ENCODE measurements at places on chromosomes 3 and 15. TPM values are rescaled to one million over a fixed set of nuclear protein-coding genes. Genes with fewer than 3 reads are reported as not detected.

- H3K4me1 ChIP-seq: no peaks in the 10 kb centered on the region
- no peak overlapping the region for H3K27ac ChIP-seq
- no peak for DNase-seq
These were observed 348.0 kb upstream of the EPHA6 start for GRCh38 chr3:96466441-96466840.

- no peaks in the 10 kb centered on the region for H3K4me1 ChIP-seq
- peaks cover 3% of the 10 kb centered on the region for H3K27me3 ChIP-seq
These were observed 330.1 kb downstream of the ARPP21 start for GRCh38 chr3:35969406-35969805.

- DNase-seq: no peak
- H3K36me3 ChIP-seq: no peaks in the 10 kb centered on the region
- H3K27me3 ChIP-seq: no peaks in the 10 kb centered on the region
- H3K27ac ChIP-seq: no peak overlapping the region
- H3K4me1 ChIP-seq: no peaks in the 10 kb centered on the region
These were observed 13.0 kb downstream of the TMEM44 start for GRCh38 chr3:194620196-194620595.

The SNX22 gene
- 0.07 TPM for polyA plus RNA-seq

The FBN1 gene
- 159 TPM for polyA plus RNA-seq

The CDV3 gene
- 168 TPM for polyA plus RNA-seq

The SRGAP3 gene
- polyA plus RNA-seq: 6.2 TPM

DNA sequence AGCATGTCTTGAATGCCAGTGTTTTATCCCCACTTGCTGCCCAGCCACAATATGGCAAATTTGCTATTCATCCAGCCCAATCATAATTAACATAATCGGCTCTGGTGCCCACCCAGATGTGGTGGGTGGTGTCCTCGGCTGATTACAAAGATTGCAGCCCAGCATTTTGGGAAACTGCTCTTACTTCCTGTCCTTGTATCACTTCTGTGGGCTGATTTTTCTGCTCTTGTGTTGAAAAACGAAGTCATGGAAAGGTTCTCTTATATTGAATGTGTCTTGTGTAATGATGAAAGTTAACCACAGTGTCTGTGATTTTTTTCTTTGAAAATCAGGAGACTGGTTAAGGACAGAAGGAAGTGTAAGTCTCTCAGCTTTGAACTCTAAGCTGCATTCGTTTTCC is 141.7 kb downstream of the CACNA2D3 start:
- no peaks in the 10 kb centered on the region for H3K36me3 ChIP-seq
- no peak overlapping the region for H3K4me3 ChIP-seq
- no peak for DNase-seq
- no peaks in the 10 kb centered on the region for H3K4me1 ChIP-seq
- H3K27ac ChIP-seq: no peak overlapping the region
- H3K27me3 ChIP-seq: no peaks in the 10 kb centered on the region

DNA sequence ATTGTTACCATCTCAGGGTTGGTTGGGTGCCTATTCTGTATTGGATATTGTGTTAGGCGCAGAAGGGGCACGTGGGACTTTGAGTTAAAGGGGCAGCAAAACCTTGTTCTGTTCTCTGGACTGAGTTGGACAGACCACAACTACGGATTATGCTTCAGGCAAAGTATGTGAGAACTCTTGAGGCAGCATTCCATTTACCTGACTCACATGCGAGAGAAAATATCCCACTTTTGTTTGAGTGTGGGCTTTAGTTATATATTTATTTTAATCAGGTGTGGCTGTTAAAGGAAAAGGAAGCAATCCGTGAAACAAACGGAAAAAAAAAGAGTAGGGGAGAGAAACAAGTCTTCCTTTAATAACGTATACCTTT is 627 bp upstream of the PLS1 start:
- H3K27me3 ChIP-seq: no peaks in the 10 kb centered on the region
- DNase-seq: no peak
- H3K4me1 ChIP-seq: no peaks in the 10 kb centered on the region

GRCh38 chr15:40235201-40235885 is 3.5 kb upstream of the PAK6 start:
- no peak overlapping the region for H3K27ac ChIP-seq
- no peak for DNase-seq
- H3K36me3 ChIP-seq: no peaks in the 10 kb centered on the region
- H3K4me3 ChIP-seq: no peak overlapping the region
- no peaks in the 10 kb centered on the region for H3K27me3 ChIP-seq
- no peaks in the 10 kb centered on the region for H3K4me1 ChIP-seq

The CCR2 gene
- polyA plus RNA-seq: 0.40 TPM

- H3K4me1 ChIP-seq: no peaks in the 10 kb centered on the region
- no peak overlapping the region for H3K27ac ChIP-seq
- H3K27me3 ChIP-seq: no peaks in the 10 kb centered on the region
- DNase-seq: no peak
These were observed 15.7 kb upstream of the ESYT3 start for GRCh38 chr3:138418601-138419206.

The FBXW12 gene
- 0.33 TPM for polyA plus RNA-seq

GRCh38 chr3:18185624-18186023 is 239.5 kb downstream of the SATB1 start:
- H3K4me3 ChIP-seq: no peak overlapping the region
- no peaks in the 10 kb centered on the region for H3K36me3 ChIP-seq
- no peak for DNase-seq
- H3K27me3 ChIP-seq: no peaks in the 10 kb centered on the region

DNA sequence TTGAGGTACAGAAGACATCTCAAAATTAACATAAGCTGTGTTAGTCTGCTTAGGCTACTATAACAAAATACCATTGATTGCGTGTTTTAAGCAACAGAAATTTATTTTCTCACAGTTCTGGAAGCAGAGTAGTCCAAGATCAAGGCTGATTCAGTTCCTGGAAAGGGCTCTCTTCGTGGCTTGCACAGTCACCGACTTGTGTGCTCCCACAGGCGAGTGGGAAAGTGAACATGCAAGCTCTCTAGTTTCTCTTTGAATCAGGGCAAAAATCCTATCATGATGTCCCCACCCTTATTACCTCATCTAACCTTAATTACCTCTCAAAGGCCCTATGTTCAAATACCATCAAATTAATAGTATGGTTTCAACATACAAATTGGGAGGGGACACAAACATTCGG is 505.9 kb downstream of the ZIC1 start:
- H3K27ac ChIP-seq: no peak overlapping the region
- no peaks in the 10 kb centered on the region for H3K36me3 ChIP-seq
- no peaks in the 10 kb centered on the region for H3K4me1 ChIP-seq
- DNase-seq: no peak
- H3K27me3 ChIP-seq: no peaks in the 10 kb centered on the region
- no peak overlapping the region for H3K4me3 ChIP-seq

DNA sequence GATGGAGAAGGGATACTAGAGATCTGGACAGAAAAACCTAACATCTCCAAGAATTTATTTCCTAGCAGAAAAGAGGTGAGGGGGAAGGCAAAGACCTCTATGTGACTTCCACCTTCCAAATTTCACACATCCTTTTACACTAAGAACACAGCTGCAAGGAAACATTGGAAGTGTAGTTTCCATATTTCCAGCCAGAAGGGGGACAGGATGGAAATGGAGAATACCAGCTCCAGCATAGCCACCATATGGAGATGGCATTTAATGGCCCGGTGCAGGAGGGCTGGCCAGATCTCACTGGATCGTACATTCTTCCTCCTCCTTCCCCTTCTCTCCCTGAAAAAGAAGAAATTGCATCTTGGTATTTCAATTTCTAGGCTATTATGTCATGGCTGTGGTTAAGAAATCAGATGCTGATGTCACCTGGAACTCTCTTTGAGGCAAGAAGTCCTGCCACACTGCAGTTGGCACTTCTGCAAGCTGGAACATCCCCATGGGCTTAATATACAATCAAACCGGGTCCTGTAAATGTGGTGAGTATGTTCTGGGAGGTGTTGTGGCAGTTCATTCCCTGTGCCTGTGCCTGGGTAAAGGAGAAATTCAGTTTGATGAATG is 36.9 kb upstream of the TF start:
- H3K4me3 ChIP-seq: no peak overlapping the region
- H3K27me3 ChIP-seq: no peaks in the 10 kb centered on the region
- no peaks in the 10 kb centered on the region for H3K36me3 ChIP-seq
- H3K27ac ChIP-seq: no peak overlapping the region
- H3K4me1 ChIP-seq: no peaks in the 10 kb centered on the region
- no peak for DNase-seq

The CFAP100 gene
- not detected for polyA plus RNA-seq

GRCh38 chr15:33182278-33182905 is 12.1 kb downstream of the FMN1 start:
- no peaks in the 10 kb centered on the region for H3K4me1 ChIP-seq
- no peaks in the 10 kb centered on the region for H3K36me3 ChIP-seq
- H3K4me3 ChIP-seq: no peak overlapping the region
- no peak for DNase-seq

The CORO2B gene
- polyA plus RNA-seq: 12.4 TPM

- no peaks in the 10 kb centered on the region for H3K27me3 ChIP-seq
- H3K27ac ChIP-seq: no peak overlapping the region
- no peaks in the 10 kb centered on the region for H3K36me3 ChIP-seq
- no peak for DNase-seq
- no peak overlapping the region for H3K4me3 ChIP-seq
These were observed 49.0 kb downstream of the MEF2A start for GRCh38 chr15:99614749-99615288.

GRCh38 chr15:59516655-59517461 is 78.9 kb downstream of the FAM81A start:
- H3K4me3 ChIP-seq: no peak overlapping the region
- no peaks in the 10 kb centered on the region for H3K27me3 ChIP-seq
- H3K27ac ChIP-seq: no peak overlapping the region
- no peak for DNase-seq
- no peaks in the 10 kb centered on the region for H3K36me3 ChIP-seq
- no peaks in the 10 kb centered on the region for H3K4me1 ChIP-seq

The CHRM5 gene
- polyA plus RNA-seq: not detected
